ENCODE measurements at places on chromosomes 1 and 21. TPM values are rescaled to one million over a fixed set of nuclear protein-coding genes. Genes with fewer than 3 reads are reported as not detected.

GRCh38 chr1:22892789-22893188, 79.9 kb downstream of the LACTBL1 start:
- no peak for DNase-seq

GRCh38 chr21:37264808-37265207, 2.3 kb downstream of the VPS26C start:
- DNase-seq: no peak

GRCh38 chr1:166980818-166981217, 5.5 kb upstream of the ILDR2 start:
- no peak for DNase-seq

GRCh38 chr1:29513357-29513756, 277.0 kb downstream of the PTPRU start:
- peak; percentile 9 for DNase-seq

GRCh38 chr1:218467101-218468072, 122.3 kb downstream of the TGFB2 start:
- no peak for DNase-seq

GRCh38 chr1:115877511-115877910, 36.6 kb upstream of the NHLH2 start:
- no peak for DNase-seq

GRCh38 chr1:40694353-40694874, 2.9 kb downstream of the NFYC start:
- DNase-seq: no peak

DNA sequence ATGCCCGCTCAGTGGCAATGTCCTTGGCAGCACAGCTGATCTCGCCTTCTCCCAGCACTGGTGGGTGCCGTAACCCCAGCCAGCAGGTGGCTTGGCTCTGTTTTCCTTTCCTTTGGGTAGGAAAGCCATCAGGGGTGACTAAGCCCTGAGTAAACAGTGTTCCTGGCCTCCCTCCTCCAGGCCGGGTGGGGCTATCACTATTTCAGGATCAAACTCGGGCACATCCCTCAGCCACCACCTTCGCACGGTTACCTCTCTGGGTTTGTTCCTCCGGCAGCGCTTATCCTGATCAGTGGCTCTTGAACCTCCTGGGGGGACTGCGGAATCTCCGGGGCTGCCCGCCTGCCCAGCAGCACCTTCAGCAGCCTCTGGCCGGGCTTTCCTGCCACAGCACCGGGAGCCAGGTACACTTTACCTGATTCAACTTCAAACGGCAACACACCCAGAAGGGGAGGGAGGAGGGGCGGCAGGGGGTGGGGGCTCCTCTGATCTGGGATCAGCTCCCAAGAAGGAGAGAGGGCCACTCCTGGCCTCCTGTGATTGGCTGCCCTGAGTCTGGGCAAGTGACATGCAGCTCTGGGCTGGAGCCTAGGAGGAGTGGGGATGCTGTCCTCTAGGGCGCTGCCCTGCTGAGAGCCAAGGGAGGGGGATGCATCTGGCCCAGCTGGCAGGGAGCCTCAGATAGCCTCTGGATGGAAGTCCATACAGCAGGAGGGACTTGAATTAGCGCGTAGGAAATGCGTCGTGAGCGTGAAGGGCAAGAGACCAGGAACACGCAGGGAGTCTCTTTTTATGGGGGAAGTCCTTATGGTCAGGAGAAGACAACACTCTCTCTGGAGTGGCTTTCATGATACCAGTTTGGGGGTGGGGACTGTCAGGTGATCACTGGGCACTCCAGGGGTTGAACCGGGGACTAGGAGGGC, at the start of gene ASCL5:
Gene ASCL5, minus strand, starts transcription at position 353 of the 923 bp plus-strand sequence. CDS start 11,812 bp downstream, outside the sequence.
- DNase-seq: no peak

- DNase-seq: no peak
Measured at GRCh38 chr1:55034476-55035133, 4.7 kb upstream of the PCSK9 start.

- DNase-seq: no peak
Measured at GRCh38 chr1:178684542-178685000, 40.5 kb upstream of the RALGPS2 start.

DNA sequence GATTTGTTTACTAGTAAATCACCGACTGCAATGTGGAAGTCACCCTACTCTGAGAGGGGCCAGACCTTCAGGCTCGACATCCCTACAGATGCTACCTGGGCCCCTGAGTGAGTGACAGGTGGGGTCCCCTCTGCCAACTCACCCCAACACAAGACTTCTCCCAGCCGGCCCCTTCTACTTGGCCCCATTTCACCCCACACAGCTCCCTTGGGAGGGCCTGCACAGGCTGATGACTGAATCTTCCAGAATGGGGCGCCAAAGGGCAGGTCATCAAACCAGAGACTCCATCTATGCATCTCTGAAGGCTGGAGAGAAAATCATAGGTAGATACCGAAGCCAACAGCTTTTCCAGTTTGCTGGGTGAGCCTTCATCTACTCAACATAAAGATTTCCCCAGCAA, 9.4 kb upstream of the S100A8 start:
- no peak for DNase-seq

GRCh38 chr21:43859747-43860214, 5.2 kb upstream of the AGPAT3 start:
- no peak for DNase-seq

GRCh38 chr1:17059391-17060305, 5.8 kb upstream of the SDHB start:
- peak; percentile 30 for DNase-seq

GRCh38 chr1:25989440-25990234, 8.2 kb downstream of the PAFAH2 start:
- DNase-seq: no peak

DNA sequence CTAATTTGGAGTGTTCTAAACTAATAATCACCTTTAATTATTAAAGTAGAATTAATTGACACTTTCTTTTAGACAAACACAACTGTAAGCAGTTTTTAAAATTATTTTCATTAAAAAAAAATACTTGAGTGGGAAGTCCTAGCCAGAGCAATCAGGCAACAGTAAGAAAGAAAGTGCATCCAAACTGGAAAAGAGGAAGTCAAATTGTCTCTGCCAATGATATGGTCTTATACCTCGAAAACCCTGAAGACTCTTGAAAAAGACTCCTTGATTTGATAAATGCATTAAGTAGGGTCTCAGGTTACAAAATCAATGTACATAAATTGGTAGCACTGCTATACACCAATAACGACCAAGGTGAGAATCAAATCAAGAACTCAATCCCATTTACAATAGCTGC, 83.0 kb upstream of the GADD45A start:
- no peak for DNase-seq

DNA sequence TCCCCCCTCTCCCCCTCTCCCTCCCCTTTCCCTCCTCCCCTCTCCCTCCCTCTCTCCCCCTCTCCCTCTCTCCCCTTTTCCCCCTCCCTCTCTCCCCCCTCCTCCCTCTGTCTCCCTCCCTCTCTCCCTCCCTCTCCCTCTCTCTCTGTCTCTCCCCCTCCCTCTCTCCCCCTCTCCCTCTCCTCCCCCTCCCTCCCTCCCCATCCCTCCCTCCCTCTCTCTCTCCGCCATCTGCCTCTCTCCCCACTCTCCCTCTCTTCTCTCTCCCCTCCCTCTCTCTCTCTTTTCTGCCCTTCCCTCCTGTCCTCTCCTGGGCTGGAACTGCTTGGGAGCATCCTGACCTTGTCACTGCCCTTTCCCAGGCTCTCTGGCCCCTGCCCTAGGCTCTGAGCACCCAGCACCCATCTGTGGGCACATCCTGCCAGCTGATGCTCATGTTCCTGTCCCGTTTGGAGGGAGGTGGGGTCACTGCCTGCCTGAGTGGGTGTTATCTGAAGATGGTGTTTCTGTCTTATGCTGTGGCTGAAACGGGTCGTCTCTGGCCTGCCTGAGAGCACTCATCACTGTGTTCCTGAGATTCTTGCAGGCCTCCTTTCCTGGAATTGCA, 10.8 kb downstream of the FTCD start:
- no peak for DNase-seq

DNA sequence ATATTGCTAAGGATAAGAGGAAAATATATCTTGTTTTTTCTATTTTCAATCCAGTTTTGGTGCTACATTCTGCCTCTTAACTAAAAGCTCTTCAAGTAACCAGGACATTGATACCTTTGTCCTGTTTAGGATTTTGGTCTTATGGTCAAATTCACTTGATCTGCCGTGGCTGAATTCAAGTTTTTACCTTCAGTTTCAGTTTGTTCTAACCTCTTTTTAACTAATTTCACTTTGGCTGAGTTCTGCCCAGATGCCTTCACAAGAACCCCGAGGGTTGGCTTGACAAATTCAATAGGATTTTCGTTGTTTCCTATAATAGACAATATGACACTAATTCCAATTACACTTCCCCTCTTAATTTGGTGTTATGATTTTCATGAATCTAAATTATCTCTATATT, 84.5 kb upstream of the C1orf21 start:
- DNase-seq: no peak

DNA sequence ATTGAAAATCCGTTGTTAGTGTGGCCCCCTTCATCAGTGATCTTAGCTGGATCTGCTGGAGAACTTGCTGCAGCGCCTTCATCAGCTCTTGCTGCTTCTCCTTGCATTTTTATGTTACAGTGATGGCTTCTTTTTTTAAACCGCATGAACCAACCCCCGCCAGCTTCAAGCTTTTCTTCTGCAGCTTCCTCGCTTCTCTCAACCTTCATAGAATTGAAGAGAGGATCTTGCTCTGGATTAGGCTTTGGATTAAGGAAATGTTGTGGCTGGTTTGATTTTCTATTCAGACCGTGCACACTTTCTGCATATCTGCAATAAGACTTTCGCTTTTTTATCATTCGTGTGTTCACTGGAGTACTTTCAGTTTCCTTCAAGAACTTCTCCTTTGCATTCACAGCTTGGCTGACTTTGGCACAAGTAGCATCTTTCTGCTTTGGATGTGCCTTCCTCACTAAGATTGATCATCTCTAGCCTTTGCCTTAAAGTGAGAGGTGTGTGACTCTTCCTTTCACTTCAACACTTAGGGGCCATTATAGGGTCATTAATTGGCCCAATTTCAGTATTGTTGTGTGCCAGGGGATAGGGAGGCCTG, 13.1 kb downstream of the RNF187 start:
- no peak for DNase-seq

GRCh38 chr1:66436378-66437135, 97.4 kb upstream of the SGIP1 start:
- peak; percentile 44 for DNase-seq

DNA sequence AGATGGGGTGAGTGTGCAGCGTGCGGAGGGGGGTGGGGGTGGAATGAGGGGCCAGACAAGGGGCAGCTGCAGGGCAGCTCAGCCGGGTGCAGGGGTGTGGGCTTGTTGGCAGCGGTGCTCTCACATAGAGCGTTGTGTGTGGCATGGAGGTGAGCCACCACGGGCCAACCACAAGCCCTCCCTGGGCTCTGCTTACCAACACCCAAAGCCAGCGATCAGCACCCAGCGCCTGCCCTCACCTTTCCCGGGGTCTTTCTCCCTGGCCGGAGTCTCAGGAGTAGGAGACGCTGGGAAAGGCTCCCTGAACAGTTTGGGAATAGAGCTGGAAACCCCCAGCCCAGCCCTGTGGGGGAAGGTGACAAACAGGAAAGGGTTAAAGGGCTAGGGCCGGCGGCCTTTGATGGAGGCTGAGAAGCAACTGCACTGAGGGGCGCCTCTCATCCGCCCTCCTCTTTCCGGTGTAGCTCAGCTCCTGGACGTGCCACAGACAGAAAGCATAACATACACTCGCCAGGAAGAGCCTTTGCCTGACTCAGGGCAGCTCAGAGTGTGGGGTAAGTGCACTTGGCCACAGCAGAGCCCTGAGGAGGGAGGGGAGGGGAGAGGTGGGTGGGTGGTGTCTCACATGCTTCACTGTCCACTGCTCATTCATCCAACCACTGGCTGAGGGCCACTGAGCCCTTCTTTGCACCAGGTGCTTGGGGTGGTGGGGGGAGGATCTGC, 577 bp downstream of the IKBKE start:
- DNase-seq: peak; percentile 68

- DNase-seq: no peak
Measured at GRCh38 chr1:56286956-56287355, 292.4 kb downstream of the PLPP3 start.

DNA sequence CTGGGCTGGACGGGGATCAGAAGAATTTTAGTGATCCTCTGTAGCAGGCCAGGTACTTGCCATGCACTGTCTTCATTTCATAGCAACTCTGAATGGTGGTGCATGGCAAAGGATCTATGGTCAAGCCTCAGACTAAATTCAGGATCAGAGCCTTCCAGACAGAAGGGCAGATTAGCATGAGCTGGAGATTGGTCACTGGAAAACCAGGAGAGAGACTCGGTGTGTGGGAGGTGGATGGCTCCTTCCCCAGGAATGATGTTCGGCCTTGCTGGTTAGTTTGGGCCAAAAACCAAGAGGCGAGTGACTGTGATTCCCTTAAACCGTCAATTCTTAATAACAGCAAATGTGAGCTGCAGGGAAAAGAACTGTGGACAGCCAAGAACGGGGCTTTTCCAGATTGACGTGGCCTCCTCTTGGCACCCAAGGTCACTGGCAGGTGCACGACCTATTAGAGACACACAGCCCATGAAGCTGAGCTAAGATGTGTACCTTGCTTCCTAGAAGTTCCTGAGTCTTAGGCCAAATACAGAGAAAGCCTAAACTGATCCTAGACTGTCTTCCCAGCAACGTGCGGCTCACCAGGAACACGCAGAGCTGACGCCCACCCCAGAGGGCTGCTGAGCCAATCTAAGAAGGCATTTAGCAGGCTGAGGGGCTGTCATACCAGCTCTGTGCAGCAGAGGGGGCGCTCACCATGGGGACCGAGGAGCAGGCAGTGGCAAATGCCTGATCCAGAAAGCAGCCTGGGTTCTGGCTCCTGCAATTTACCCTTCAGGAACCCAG, 18.5 kb downstream of the ALDH4A1 start:
- DNase-seq: no peak

- DNase-seq: no peak
Measured at GRCh38 chr1:46081619-46082018, 50.8 kb downstream of the PIK3R3 start.

Gene VN1R5
- not detected for polyA plus RNA-seq

Gene KCNK1
- polyA plus RNA-seq: 15.1 TPM

Gene LRRC52
- not detected for polyA plus RNA-seq

Gene G0S2
- 0.48 TPM for polyA plus RNA-seq

Gene CFHR4
- polyA plus RNA-seq: not detected

Gene CLDN17
- not detected for polyA plus RNA-seq

Gene PAQR6
- 1.3 TPM for polyA plus RNA-seq

Gene WNT2B
- polyA plus RNA-seq: 0.12 TPM

Measured in GM12878 (cell line).